ENCODE measurements at places on chromosomes 7 and 10.

GRCh38 chr7:3880228-3880987, 579.4 kb downstream of the SDK1 start:
- DNase-seq, result no peak

GRCh38 chr7:41747961-41748360, 45.1 kb upstream of the INHBA start:
- DNase-seq, result no peak

DNA sequence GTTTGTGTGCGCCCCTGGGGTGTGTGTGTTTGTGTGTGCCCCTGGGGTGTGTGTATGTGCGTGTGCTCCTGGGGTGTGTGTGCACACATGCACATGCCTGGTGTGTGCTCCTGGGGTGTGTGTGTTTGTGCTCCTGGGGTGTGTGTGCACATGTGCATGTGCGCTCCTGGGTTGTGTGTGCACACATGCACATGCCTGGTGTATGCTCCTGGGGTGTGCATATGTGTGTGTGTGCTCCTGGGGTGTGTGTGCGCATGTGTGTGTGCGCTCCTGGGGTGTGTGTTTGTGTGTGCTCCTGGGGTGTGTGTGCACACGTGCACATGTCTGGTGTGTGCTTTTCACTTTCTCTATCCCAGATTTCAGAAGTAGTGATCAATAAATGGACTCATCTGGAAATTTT, 321.0 kb downstream of the WDR37 start:
- no peak for DNase-seq

GRCh38 chr10:76717141-76717540, 920.5 kb downstream of the KCNMA1 start:
- no peak for DNase-seq

GRCh38 chr7:149741629-149742028, 31.8 kb downstream of the ZNF467 start:
- DNase-seq, result peak; percentile 46
